ENCODE measurements at places on chromosomes 12 and 14.
A peak's percentile ranks its signal among the peaks of the same experiment; 100 is the strongest.

DNA sequence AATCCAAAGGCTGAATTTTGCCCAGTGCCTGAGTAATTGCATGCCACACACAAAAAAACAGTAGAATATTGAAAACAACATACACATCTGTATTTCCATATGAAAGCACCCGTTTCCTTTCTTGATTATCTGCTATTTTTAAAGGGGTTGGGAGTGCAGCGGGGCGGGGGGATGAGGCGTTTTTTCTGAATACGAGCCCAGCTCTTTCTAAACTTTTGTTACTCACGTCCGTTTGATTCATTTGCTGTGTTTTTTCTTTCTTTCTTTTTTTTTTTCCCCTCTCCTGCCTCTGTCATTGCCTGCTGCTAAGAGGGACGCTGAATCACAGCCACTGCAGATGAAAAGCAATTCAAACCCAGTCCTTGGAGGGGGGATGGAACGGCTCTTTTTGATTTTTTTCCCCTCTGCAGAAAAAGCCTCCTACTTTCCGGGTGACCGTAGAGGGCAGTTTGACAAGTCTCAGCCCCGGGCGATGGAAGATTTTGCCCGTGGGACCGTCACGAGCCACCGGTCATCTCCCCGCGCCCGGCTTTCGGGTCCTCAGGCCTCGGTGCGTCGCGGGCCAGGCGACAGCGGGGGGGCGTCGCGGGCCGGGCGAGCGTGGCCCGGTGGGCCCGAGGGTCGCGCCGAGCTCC is 572 bp upstream of the RASSF8 start:
- no peak for DNase-seq

GRCh38 chr12:56338308-56339157 is at the start of gene IL23A:
TSS of gene IL23A (plus strand) at chr12:56338884. CDS start at chr12:56339045, 161 bp downstream.
- DNase-seq: peak; percentile 75

DNA sequence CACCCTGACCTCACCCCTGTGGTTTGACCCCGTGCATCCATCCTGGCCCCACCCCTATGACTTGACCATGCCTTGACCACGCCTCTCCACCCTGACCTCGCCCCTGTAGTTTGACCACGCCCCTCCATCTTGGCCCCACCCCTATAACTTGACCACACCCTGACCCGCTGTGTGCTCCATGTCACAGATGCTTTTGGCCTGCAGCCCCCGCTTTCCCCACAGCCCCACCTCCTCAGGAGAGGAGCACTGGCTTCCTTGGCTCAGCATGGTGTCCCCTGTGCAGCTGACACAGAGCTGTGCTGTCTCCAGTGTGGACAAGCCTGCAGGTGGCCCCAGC is 269.9 kb upstream of the SFSWAP start:
- no peak for DNase-seq

GRCh38 chr14:101870273-101870939 is 94.0 kb upstream of the DYNC1H1 start:
- no peak for DNase-seq

DNA sequence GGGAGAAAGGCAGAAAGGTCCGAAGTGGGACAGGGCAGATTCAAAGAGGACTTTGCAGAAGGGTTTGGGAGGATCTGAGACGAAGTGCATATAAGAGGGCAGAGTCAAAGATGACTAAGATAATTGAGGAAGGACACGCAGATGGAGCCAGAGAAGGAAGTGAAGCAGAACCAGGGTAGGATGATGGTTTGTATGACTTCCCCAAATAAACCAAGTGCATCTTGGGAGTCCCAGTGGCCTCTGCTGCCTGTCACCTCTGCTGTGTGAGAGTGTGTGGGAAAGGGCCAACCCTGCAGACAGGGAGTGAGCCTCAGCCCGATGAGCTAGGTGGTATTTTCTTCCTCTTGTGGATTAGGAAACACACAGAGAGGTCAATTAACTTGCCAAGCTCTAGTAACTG is 36.8 kb downstream of the FLVCR2 start:
- DNase-seq: no peak

GRCh38 chr12:57214398-57214781 is 2.2 kb upstream of the NXPH4 start:
- peak; percentile 42 for DNase-seq
